ENCODE measurements at places on chromosomes 3 and 15.

DNA sequence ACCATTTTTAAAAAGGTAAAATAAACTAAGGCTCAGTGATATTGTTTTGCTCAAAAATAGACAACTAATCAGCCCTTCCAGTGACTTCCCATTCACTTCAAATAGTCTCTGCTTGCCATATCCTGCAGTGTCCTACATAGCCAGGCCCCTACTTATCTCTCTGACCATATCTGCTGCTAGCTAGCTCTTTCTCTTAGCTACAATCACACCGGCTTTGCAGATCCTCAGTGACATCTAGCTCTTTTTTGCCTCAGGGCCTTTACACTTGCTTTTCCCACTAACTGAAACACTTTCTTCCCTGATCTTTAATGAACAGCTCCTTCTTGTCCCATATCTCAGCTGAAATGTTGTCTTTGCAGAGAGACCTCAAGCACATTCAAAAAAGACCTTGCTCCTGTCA is 161.3 kb downstream of the IL5RA start:
- no peak for DNase-seq

DNA sequence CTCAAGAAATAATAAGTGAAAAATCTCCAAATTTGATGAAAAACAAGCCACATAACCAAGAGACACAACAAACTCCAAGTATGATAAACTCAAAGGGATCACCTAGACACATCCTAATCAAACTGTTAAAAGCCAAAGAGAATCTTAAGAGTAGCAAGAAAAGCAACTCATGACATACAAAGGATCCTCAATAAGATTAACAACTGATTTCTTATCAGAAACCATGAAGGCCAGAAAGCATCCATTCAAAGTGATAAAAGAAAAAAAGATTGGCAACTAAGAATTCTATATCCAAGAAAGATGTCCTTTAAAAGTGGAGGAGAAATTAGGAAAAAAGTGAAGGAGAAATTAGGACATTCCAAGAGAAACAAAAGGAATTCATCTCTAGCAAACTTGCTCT is 23.5 kb downstream of the CHSY1 start:
- DNase-seq: no peak

DNA sequence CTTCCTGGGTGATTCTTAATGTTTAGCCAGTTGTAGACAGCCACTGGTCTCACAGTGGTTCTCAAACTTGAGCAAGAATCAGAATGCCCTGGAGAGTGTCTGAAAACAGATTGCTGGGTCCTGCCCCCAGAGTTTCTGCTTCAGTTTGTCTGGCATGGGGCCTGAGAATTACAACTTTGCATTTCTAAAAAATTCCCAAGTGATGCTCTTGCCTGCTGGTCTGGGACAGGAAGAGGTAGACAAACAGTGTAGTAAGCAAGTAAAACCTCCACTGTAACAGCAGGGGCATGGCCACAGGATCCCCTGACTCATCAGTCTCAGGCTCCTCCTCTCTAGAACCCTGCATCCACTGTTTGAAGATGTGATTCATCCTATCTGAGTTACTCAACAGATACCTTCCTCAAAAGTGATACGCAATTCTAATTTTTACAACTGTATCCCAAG is 36.5 kb downstream of the DZIP1L start:
- peak; percentile 93 for DNase-seq

GRCh38 chr3:185813691-185814215 is 11.1 kb downstream of the IGF2BP2 start:
- no peak for DNase-seq

DNA sequence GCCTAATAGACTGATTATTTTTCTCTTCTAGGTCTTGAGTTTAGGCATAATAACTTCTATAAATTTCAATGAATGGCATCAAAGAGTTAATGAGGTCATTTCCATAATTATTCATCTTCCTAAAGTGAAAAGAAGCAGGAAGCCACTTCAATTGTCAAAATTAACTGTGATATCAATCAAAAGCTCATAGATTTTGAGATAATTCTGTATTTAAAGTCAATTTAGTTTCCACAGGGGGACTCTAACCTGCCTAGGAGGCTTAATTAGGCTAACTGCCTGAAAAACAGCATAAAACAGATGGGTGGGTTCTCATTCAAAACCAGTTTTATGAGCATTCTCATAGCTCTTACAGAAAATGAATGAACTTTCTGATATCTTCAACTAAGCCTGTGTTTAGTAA is 177.8 kb downstream of the OTOL1 start:
- DNase-seq: no peak

DNA sequence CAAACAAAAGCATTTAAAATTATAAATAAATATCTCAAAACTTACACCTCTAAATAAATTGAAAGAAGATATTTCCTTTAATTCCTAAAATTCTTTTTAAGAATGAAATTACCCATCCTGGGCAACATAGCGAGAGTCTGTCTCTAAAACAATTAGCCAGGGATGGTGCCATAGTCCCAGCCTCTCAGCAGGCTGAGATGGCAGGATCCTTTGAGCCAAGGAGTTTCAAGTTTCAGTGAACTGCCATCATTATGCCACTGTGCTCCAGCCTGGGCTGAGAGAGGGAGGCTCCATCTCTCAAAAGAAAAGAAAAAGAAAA is 25.4 kb downstream of the AADAC start:
- DNase-seq: no peak

GRCh38 chr15:84878504-84878903 is 6.0 kb upstream of the SLC28A1 start:
- peak; percentile 17 for DNase-seq

- no peak for DNase-seq
These were observed 78.7 kb upstream of the SNRK start for GRCh38 chr3:43207628-43208085.

GRCh38 chr15:73914145-73914544 is 12.1 kb upstream of the LOXL1 start:
- no peak for DNase-seq

DNA sequence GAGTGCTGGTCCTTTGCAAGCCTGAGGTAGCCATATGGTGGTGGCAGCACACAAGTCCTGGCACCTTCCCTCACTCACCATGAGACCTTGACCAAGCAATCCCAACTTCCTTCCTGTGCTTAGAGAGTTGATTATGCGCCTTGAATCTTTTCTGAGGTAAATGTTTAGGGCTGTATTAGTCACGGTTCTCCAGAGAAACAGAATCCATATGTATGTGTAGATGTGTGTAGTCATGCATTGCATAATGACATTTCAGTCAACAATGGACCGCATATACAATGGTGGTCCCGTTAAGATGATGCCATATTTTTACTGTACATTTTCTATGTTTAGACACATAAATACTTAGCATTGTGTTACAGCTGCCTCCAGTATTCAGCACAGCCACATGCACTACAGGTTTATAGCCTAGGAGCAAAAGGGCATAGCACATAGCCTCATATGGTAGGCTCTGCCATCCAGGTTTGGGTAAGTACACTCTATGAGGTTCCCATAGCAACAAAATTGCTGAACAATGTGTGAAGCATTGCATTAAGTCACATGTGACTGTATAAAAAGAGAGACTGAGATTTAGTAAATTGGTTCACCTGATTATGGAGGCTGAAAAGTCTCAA is 20.2 kb upstream of the NUP210 start:
- DNase-seq: no peak

DNA sequence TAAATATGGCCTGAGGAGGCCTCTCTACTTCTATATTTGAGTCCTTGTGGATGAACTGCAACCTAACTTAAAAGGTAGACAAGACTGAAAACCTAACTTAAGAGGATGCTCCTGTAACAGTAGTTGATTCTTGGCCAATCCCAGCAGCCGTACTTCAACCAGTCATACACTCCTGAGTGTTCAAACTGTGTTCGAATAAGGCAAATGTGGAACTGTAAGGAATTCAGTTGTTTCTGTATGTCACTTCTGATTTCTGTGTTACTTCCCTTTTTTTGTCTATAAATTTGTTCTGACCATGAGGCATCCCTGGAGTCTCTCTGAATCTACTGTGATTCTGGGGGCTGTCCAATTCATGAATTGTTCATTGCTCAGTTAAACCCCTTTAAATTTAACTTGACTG is 20.5 kb downstream of the GALK2 start:
- DNase-seq: no peak

DNA sequence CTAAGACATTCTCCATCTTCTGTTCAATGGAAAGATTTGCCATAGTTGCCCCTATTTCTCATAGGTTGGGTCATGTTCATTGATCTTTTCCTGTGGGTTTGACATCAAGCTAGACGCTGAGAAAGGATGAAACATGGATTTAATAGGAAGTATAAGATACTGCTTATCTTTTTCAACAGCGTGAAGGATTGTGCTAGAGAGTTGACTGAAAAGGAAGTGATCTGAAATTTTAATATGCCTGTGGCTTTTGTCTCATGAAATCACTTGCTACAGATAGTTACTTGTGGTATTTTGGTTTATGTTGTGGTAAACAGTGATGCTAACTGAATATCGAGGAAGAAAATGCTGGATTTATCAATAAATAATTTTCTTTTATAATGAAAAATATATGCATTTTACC is 442.9 kb downstream of the EDEM1 start:
- DNase-seq: no peak

DNA sequence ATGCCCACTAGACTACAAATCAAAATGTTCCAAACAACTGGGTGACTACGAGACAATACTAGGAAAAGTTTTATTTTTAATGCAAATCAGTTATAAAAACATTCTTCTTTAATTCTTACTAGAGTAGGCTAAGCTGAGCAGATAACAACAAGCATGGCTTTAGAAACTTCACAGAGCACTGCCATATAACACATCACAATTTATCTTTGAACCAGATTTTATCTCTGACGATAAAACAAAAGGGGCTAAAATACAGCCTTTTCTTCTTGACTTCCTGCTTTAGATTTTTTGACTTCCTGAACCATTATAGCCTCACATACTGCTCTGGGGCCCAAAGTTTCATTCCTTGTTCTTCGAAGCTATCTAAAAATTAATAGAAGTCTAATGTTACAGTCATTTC is 25.9 kb downstream of the TBC1D2B start:
- no peak for DNase-seq

DNA sequence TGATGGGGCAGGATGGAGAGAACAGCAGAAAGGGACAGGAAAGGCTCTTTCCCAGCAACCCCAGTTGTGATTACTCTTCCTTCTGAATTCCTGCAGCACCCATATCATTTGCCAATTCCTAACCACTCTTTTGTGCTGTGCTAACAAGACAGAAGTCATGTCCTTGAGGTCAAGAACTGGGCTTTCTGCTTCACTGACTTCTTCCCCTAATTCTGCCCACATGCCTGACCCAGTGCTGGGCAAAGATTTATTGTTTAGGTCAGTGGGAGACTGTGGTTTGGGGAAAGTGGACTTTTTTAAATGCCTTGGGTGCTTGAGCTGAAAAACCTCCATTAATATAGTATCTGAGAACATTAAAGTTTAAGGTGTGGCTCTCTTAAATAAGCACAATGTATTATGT is 4.2 kb upstream of the EFCAB12 start:
- no peak for DNase-seq

GRCh38 chr3:5332270-5332956 is 144.9 kb downstream of the EDEM1 start:
- DNase-seq: no peak

GRCh38 chr15:94671858-94672532 is 440.6 kb downstream of the MCTP2 start:
- peak; percentile 24 for DNase-seq

DNA sequence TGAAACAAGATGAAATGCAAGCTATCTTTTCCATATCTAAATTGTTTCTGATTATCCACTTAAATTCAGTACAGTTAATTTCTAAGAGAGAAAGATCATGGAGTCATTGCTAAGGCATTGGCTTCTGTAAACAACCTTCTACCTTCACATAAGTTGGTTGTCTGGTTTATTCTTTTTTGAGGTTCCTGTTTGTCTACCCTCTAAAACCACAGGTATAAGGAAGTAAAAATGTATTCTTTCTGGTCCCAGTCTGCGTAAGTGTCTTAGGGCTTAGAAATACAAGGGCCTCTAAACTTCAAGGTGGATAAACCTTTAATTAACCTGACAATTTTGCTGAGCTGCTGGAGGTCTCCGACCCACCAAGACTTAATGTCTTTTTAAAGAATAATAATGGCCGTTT is 3.6 kb upstream of the ATOSA start:
- no peak for DNase-seq
